ENCODE measurements at places on chromosomes 6 and 20.

DNA sequence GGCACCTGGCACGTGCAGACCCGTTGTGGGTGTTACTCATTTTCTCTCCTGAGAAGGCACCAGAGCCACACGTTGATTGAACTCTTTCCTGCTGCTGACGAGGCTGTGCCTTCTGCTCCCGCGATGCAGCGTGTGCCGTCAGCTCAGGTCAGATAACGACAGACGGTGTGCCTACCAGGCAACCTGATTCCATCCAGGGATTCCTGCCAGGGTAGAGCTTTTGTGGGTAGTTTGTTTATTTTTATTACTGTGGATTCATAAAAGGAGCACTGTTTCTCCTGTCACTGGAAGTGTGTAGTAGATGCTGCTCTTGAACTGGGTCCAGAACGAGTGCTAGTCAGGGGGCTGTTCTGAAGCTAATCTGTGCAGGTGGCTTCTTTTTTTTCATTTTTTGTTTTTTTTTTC is 20.7 kb downstream of the PRPF6 start:
- no peak for DNase-seq

DNA sequence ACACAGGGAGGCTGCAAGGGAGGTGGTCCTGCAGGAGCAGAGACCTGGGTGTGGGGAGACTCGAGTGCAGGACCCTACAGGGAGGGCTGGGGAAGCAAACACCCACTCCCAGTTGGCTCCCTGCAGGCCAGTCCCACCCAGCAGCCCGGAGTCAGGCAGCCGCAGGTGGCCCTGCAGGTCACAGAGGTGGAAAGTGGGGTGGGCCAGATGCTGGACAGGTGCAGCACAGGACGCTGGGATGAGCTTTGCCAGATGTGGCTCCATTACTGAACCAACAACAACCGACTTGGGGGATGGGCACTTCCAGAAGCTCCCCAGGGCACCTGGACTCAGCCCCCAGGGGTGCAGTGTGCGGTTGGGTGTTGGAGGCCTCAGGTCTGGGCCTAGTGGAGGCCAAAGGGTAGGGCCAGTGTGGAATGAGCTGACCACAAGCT is 26.6 kb upstream of the MYT1 start:
- no peak for DNase-seq

GRCh38 chr6:25351485-25351884 is 72.3 kb downstream of the CARMIL1 start:
- no peak for DNase-seq

- no peak for DNase-seq
These were observed 11.2 kb downstream of the NKX2-4 start for GRCh38 chr20:21386111-21386510.

Measured in CD4-positive, alpha-beta T cell treated with Interleukin-15 for 1 hour (primary cell).